ENCODE measurements at places on chromosomes 3 and 15.

DNA sequence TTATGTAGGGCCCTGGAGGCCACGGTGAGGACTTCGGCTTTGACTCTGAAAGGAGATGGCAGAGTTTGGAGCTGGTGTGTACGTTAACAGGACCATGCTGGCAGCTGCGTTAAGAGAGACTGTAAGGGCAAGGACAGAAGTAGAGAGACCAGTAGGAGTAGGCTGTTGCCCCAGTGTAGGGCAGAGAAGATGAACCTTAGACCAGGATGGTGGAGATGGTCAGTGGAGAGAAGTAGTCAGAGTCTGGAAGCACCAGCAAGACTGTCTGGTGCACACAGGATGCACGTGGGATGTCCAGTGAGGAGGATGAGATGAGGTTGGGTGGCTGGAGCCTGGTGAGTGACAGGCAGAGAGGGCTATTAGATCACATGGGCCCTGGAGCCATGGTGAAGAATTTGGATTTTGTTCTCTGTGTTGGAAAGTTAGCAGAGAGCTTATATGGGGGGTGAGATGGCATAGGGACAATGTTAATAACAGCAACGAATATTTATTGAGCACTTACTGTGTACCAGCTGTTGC lies 150.1 kb downstream of the IGF1R start:
- DNase-seq, result no peak

GRCh38 chr3:148500881-148501280 lies 196.8 kb upstream of the AGTR1 start:
- no peak for DNase-seq

- no peak for DNase-seq
Observed at GRCh38 chr15:51223771-51224229, 114.6 kb downstream of the CYP19A1 start.

GRCh38 chr3:33060609-33061337 lies 36.2 kb downstream of the GLB1 start:
- no peak for DNase-seq

DNA sequence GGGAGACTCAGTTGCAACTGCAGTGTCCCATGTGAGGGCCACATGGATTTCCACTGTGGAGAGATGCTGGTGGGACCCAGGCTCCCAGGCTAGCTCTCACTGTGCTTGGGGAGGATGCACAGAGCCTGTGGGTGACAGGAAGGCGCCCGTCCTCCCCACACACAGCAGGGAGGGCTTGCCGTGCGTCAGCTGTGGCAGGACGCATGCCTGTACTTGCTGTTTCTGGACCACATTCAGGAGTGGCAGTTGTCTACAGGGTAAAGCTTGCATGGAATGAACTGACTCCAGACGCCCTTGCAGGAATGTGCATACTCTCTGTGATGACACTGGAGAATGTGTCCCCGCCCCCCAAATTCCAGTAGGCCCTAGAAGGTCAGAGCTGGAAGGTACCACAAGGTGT lies 63.8 kb upstream of the SNRPA1 start:
- no peak for DNase-seq

GRCh38 chr3:105938101-105938500 lies 69.3 kb upstream of the CBLB start:
- no peak for DNase-seq

DNA sequence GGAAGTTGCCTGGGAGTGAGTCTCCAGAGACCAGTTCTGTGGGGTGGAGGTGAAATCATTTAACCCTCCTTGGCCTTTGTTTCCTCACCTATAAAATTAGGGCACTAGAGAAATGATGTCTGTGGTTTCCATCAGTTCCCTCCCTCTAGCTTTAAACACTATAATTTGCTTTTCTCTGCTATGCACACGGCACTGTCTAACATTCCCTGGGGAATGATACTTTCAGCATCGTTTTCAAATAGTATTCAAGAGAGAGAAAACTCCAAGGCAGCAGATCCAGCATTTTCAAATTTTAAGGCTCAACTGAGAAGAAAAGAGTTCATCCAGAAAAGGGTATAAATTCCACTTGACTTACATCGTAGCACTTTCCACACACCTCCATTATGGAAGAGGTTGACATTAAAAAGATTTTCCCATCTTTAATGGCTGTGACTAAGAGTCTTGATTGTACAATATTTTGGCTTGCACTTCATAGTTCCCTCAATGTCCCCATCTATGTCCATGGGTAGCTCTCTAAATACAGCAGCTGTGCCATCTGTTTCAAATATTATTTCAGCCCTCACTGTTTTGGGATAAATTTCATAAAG lies 137.7 kb upstream of the ZPLD1 start:
- no peak for DNase-seq

DNA sequence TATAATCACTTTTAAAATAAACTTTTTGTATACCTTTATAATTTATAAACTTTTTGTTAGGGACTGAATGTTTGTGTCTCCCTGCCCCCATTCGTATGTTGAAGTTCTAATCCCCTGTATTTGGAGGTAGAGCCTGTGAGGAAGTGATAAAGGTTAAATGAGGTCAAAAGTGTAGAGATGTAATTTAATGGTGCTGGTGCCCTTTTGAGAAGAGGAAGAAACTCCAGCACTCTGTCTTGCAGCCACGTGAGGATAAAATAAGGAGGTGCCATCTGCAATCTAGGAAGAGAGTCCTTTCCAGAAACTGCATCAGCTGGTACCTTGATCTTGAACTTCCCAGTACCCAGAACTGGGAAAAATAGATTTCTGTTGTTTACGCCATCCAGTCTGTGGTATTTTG lies 106.1 kb upstream of the RGMA start:
- no peak for DNase-seq

DNA sequence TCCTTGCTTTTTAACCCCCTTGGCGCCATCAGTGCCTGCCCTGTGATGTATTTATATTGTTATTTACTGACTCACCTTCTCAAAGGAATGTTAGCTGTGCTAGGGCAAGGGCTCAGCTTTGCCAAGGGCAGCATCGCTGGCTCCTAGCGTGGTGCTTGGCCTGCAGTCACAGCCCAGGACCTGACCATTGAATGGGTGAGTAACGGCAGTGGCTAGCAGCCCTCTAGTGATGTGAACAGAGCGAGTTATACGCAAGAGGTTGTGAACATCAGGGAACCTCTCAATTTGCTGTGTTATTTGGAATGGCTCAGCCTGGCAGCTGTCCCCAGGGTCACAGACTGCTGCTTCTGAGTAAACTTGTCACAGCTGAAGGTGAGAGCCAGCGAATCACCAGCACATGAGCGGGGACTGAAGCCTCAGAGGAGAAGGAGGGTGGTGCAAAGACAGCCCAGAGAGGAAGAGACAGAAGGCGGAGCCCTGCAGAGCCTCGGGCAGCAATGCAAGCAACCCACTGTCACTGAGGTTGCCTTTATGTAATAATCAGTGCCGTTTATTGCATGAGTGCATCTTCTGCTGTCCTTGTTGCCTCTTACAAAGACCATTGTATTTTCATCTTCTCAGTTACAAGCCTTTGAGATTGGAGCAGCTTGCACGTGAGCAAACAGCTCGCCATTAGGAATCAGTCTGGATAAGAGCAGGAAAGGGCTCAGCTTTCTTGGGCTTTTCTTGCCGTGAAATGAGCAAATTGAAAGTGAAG lies 158.3 kb downstream of the SLCO3A1 start:
- no peak for DNase-seq

DNA sequence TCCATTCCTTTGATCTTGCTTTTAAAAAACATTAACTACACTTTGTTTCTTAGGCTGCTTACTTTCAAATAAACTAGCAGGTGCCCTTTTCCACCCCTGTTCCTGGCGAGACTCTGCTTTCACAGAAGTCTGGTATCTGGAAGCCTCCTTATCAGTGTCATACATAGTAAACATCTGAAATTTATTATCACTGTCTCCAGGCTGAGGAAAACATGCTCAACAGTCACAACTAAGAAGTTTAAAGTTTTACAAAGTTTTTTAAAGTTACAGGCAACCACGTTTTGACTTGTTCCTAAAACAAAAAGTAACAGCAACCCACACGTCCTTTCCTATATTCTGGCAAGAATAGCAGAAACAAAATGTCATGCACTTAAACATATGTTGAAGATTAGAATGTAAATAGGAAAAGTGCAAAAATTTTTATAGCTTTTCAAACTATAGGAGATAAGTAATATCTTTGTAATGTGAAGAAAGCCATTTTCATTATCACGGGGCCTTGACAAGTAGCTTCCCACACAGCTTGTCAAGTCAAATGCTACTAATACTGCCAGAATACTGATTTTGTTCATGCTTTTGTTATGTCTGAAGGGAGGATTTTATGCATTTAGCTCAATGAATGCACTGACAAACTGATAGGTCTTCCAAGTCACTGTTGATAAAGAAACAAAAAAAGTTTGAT lies 275.2 kb upstream of the KCNMB2 start:
- no peak for DNase-seq

GRCh38 chr3:11300970-11301369 lies 28.8 kb downstream of the ATG7 start:
- DNase-seq, result no peak

- no peak for DNase-seq
Observed at GRCh38 chr15:42338500-42338899, 20.8 kb upstream of the CAPN3 start.

GRCh38 chr3:87311309-87311708 lies 34.9 kb upstream of the POU1F1 start:
- no peak for DNase-seq

DNA sequence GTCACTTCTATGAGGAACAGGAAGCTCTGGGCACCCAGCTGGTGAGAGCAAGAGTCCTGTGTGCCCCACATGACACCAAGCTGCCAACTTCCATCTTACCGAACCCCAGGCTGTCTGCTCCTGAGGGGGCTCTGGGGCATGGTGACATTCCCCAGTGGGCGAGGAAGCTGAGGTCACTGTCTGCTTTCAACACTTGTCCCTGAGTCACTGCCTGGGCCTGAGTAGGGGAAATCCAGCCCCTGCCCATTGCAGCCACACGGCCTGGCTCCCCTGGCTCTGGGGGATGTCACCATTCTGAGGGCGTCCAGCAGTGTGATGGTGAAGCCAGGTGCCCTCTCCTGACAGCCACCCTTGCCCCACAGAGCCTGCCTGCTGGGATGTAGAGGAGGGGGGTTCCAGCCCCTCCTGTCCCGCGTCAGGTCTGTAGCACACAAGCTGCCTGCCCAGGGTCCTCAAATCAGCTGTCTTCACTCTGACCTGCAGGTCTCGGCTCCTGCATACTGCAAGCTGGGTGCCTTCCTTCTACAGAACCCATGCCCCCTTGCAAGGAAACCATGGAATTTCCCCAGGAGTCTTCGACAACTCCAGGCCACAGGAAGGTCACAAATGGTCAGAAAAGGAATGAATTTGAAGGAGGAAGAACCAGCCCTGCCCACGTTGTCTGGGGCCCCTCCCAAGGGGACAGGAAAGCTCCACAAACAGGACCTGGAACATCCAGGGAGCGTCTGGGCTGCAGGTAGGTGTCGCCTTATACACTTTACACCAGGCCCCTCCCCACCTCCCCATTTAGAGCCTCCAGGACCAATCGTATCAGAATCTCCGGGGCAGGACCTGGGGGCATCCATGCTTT lies 69.9 kb upstream of the GATM start:
- no peak for DNase-seq

GRCh38 chr3:99419116-99419515 lies 219.3 kb upstream of the COL8A1 start:
- no peak for DNase-seq

- DNase-seq, result no peak
Observed at GRCh38 chr3:42707620-42708355, 5.2 kb upstream of the HHATL start.

DNA sequence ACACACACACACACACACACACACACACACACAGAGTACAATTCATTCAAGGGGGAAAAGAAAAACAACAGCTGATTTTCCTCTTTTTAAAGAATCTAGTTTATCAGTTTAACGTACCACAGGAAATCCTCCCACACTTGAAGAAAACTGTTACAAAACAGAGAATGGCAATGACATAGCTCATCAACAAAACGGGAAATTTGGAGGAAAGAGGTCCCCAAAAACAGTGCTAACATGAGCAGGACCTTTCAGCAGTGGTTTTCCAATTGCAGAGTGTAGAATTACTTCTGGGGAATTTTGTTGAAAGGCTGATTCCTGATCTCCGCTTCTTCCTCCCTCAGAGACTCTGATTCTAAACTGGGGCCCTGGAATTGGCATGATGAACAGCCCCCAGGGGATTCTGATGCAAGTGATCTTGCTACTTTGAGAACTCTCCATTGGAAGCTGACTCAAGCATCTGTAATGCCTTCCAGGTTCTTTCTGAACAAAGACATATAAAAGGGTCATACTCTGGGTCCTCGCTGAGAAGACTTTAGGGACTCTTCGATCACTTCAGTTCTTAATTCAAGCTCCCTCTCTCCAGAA lies 442.6 kb upstream of the PROK2 start:
- DNase-seq, result no peak

DNA sequence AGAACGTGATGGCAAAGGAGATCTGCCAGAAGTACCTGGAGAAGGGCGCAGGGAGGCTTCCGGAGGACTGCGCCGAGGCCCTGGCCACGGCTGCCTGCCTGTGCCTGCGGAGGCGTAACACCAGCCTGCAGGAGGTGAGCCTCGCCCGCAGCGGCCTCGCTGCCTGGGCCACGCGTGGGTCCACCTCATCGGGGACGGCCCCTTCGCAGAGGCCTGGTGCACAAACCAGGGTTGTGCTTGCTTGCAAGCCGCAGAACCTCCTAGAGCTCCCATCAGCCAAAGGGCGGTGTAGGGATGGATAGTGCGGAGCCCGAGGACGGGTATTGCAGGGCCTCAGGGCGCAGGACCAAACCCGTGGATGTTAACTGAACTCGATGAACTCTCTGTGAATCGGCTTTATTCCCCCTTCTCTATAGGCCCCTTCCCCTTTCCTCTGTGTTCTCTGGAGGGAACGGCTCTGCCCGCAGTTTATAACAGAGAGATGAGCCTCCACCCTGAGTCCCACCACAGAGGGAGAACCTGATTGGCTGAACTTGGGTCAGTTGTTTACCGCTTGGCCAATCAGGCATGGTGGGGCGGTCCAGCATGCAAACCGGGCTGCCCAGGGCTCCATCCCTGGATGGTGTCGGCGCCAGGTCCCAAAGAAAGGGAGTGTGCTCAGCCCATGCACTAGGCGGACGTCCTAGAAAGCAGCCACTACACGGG lies 13.6 kb upstream of the TATDN2 start:
- DNase-seq, result no peak
